ENCODE measurements at places on chromosomes 5 and 9.

GRCh38 chr5:71782771-71783770 is 64.0 kb downstream of the CARTPT start:
- DNase-seq: peak; percentile 74

DNA sequence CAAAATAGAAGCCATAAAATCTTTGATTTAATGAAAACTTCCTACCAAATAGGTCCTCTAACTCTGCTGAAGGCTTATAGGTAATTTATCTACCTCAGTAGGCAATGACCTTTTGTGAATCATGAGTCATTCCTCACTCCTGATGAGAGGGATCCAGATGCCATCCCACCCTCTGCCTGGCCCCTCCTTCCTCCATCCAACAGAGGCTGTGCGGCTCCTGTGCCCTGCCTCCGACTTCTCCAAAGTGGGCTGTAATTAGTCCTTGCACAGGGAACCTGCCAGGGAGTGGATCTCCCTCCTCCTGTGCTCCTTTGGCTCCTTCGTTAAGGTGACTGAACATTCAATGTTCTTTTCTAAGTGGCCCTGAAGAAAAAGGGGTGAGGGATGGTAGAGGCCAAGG is 213.9 kb upstream of the TBCA start:
- DNase-seq: no peak

- no peak for DNase-seq
These were observed 35.5 kb downstream of the BICD2 start for GRCh38 chr9:92728831-92729734.

DNA sequence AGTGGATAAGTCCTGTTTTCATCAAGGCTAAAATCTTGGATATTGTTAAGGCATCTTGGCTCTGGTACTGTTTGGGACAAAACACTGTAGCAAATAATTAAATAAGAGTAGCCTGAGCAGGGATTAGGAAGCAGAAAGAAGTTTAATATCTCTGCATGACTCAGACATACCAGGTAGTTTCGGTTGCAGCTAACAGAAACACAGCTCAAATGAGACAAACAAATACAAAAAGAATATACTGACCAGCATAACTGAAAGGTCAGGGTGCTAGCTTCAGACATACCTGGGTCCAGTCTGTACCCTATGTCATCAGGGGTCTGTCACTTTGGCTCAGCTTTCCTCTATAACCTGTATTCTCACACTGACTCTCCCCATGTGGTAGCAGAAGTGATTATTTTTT is 156.4 kb upstream of the MAP3K1 start:
- DNase-seq: no peak

DNA sequence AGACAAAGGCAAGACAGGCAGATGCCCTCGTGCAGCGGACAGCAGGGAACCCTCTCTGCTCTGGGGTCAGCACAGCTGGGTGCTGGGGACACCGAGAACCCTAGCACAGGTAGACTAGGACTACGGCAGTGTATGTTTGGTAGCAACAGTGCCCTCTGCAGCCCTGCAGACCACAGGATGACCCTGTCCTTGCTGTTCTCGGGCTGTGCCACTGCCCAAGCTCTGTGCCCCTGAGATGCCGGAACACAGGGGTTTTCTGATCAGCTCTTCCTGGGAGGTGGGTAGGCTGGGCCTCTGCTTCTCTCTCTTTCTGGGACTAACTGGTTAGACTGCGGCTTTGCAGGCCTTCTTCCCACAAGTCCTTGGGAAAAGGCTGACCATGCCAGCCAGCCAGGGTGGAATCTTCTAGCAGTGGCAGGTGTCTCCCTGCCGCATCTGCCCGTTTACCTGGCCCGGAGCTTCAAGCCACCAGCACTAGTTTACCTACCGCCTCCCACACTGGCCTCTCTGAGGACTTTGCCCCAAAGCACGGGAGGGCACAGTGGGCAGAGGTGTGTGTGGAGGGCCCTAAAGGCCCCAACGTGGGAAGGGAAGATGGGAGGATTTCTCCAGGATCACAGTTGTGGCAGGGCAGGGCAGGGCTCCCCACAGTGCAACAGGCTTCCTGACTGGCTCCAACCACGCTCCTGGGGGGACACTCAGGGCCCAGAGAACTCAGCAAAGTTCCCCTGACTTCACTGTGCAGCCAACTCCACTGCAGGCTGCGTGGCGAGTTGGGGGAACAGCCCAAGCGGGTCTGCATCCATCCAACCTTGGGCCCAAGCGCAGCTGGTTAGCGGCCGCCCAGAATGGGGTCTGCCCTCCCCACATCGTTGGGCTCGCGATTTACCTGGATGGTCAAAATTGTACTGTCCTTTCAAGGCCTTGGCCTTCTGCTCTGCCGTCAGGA is 1.2 kb downstream of the UCK1 start:
- DNase-seq: no peak

DNA sequence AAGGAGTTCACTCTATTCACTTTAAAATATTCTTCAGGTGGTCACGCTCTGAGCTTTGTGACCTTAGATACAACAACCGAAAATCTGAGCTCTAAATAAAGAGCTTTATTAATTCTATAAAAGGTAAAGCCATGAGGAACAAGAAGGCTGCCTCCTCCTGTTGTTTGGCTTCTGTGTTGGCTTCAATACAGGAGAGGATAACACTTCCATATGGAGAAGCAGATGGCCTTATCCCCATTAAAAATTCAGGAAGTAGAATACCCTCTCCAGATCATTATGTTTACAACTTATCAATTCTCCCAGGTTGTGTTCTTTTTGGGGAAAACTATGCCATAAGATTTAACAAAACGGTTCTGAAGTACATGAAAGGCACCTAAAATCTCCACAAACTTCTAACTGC is 128.4 kb downstream of the TTC39B start:
- no peak for DNase-seq

DNA sequence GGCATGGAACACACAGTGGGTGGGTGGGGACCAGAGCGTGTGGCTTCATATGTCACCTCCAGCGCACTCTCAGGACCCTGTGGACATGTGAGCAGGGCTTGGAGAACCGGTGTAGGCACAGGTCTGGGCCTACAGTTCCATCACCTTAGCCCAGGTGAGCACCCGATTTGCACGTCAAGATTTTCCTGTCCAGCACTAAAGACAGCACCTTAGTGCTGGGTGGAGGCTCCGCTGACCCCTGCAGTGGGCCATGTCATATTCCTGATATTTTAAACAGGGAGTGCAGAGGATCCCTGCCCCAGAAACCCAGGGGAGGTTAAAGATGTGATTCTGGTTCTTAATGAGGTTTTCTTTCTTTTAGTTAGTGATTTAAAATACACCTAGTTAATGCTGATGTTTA is 356.0 kb upstream of the IRX4 start:
- no peak for DNase-seq

Data from fibroblast of gingiva (primary cell).